RPMI7951 (cell line): ENCODE measurements at places on chromosomes 2 and 18. TPM values are rescaled to one million over a fixed set of nuclear protein-coding genes. Genes with fewer than 3 reads are reported as not detected.

GRCh38 chr18:34702814-34703213 lies 7.3 kb upstream of the DTNA start:
- no peak for DNase-seq

DNA sequence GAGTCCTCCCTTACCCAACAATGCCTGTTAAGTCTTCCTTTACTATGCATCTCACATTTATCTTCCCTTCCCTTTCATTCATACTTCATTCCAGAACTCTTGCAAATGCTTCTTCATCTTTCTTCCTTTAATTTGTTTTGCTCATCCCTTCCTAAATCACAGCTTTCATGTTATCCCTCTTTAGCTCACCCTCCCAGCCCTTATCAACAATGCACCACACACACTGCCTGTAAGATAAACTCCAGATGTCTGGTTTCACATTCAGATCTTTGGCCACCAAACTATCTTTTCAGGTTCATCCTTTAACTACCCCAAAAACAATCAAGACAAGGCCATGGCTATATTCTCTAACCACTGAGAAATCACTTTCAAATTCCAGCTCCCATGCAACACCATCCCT lies 3.4 kb downstream of the CCDC93 start:
- no peak for DNase-seq

GRCh38 chr2:239892441-239893235 lies 132.5 kb downstream of the NDUFA10 start:
- no peak for DNase-seq

PIEZO2 gene
- 10.7 and 10.8 TPM in 2 replicates for total RNA-seq

DNA sequence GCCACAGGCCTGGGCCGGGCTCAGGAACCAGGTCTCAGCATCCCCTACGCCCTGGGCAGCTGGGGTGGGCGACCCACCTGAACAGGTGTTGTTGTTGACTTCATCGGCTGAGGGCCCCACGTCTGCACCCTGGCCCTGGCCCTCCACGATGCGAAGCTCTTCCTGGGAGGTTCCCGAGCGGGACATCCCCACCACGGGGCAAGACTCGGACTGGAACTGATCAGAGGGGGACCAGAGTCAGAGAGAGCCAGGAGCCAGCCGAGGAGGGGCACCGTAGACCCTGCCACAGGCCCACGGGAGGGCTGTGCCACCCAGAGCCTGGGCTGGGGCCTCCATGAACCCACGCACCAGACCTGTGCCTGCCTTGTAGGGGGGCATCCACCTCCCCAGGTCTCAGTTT lies 54.3 kb downstream of the AQP12A start:
- no peak for DNase-seq

INPP4A gene
- total RNA-seq: 9.9 and 12.5 TPM in 2 replicates

LDAH gene
- total RNA-seq: 23.2 and 24.3 TPM in 2 replicates

DNA sequence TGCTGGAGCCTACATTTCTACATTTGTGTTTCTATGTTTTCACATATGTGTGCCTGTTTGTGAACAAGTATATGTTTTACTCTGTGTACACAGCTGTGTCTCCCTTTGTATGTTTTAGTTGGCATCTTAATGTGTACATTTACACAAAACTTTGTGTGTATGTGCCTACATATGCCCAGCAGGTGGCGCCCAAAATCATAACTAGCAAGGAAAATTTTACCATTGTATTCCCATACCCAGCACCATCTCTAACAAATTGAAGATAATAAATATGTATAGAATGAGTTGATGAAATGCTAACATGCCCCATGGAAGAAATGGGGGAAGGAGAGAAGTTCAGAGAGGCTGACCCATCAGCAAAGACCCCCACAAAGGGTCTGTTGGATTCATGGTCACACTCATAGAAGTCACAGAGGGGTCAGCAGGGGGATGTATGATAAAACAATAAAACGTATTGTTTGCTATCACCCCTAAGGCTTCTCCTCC lies 48.1 kb downstream of the PKDCC start:
- peak; percentile 66 for DNase-seq

REG3A gene
- not detected in 2 replicates for total RNA-seq

DNA sequence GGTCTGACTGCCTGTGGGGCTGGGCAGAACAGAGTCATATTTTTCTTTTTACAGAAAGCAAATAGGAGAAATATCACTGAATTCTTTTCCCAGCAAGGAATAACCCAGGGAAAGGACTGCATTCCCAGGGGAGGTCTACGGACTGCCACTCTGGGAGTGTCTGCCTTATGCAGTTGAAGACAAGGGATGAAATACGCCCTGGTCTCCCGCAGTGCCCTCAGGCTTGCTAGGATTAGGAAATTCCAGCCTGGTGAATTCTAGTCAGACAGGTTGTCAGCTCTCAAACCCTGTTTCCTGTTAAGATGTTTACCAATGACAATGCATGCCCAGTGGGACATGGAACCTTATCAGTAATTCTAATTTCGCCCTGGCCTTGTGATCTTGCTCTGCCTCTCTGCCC lies 30.3 kb upstream of the PDK1 start:
- no peak for DNase-seq

SYT4 gene
- total RNA-seq: not detected in 2 replicates

DNA sequence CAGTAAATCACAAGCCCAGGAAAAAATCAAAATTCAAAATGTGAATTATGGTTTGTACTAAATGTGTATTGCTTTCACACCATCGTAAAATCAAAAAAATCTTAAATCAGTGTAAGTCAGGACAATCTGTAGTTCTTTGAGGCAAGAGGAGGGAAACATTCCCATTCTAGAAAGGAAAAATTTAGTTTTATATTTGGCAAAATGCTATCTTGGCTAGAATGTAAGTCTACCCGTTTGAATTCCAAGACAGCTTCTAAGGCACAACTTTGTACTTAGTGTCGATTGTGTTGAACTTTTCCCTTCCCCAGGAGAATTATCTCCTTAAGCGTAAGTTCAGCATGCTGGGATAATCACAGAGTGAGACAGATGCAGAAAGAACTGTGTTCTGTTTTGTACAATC lies 638.2 kb upstream of the LRRTM1 start:
- DNase-seq: no peak

IMPA2 gene
- total RNA-seq: 10.0 and 10.2 TPM in 2 replicates

DNA sequence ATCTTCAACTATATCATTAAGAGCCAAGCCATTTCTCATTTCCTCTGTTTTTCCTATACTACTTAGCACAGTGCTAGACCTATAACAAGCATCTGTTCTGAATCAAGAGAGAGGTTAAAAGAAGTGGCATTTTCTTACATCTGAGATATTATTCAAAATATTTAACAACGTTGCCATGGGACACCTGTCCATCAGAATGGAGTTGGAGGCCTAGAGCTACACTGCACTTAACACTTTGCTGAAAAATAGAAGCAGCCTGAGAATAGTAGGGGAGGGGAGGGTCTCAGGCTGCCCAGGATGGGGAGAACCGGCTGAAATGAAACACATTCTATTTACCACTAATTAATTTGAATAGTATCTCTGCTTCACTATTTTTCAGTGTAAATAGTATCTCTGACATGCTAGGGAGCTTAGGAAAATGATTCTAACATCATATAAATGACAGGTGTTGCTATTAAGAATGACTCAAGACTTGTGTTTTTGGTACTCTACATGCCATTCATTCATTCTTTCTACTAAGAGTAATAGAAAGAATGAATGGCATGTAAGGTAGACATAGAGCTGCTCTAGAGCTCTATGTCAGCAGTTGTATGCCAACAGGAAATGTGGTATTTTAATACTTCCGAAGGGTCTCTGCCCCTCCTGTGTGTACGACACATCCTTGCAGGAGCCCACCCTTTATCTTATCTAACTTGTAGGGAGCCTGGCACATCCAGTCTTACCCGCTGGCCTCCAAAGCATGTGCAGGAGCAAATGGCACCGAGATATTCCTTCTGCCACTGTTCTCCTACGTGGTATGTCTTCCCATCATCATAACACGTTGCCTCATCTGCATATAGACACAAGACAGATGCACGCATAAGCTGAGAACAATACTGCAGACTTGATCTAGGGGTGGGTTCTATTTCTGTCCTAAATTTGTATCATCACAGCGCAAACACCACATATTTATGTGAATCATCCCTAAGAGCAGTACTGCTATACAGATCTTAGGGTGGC lies 52.6 kb downstream of the ATIC start:
- DNase-seq: no peak

GRCh38 chr2:119517433-119517832 lies 6.8 kb downstream of the SCTR start:
- DNase-seq: peak; percentile 39

LDLRAD4 gene
- total RNA-seq: 0.10 and 0.24 TPM in 2 replicates

TUBA3E gene
- total RNA-seq: not detected in 2 replicates

GRCh38 chr2:95382686-95383634 lies 19.5 kb upstream of the FAHD2A start:
- no peak for DNase-seq

TDRD15 gene
- total RNA-seq: not detected in 2 replicates

DNA sequence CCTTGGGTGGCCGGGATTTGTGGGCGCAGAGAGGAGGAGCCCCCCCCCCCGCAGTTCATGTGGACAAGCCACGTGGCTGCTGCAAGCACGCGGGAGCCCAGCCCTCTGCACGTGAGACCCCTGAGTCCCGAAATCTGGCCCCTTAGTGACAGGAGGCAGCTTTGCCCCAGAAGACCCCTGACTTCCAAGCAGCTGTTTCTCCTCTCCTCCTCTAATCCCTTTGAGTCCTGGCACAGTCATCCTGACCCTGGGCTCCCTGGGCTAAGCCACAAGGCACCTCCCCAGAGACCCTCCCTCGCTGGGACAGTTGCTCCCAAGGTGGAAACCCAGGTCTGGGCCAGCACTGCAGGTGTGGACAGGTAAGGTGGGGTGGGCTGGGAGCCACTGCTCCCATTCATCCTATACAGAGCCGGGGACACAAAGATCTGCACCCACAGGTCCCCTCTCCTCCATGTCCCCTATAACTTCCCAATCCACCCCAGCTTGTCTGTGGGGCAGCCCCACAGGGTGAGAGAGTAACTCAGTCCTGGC lies 923 bp downstream of the TEKT4 start:
- no peak for DNase-seq

MGAT4A gene
- 0.20 TPM in 1 of 2 replicates, not detected in the other for total RNA-seq

DNA sequence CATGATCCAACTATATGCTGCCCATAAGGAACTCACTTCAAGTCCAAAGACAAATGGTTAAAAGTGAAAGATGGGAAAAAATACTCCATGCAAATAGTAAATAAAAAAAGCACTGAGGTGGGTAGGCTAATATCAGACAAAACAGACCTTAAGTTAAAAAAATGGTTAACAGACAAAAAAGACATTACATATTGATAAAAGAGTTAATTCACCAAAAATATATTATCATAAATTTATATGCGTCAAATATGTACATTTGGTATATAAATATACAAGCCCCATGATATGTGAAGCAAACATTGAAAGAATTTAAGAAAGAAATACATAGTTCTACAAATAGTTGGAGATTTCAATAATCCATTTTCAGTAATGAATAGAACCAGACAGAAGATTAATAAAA lies 31.0 kb downstream of the ROCK1 start:
- no peak for DNase-seq

MARCHF4 gene
- 0.29 and 0.48 TPM in 2 replicates for total RNA-seq

DNA sequence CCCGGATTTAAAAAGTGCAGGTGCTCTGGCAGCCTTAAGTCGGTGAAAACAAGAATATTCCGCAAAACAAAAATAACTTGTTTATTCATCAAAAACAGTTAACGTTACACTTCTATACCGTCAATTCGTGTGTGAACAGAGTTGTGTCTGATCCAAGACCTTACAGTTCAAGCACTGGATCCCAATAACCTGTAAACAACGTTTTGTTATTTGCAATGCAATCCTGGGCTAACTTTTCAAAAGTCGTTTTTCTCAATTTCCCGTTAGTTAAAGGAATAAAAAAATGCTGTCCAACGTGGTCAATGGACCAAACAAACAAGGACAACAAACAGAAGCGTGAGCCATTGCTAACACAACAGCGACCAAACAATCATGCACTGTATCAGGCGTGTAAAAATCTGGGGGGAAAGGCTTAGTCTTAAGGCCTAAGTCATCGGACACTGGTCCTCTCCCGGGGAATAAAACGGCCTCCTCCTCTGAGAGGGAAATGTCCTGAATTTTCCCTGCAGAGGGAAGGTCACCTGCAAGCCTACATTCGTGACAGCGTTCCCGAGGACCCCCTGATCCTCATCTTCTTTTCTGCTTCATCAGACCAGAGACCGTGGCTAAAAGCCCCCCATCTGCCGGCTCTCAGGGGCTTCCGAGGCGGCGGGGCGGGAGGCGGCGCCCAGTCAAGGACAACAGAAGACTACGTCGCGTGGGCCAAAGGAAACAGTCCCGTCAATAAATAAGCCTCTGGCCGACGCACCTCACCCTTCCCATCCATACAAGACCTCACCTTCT lies 490 bp downstream of the NDUFS1 start:
- DNase-seq: peak; percentile 28

FAM161A gene
- total RNA-seq: 1.8 and 2.2 TPM in 2 replicates

FBXO15 gene
- 0.96 and 2.3 TPM in 2 replicates for total RNA-seq

GYPC gene
- 185 and 192 TPM in 2 replicates for total RNA-seq

- peak; percentile 40 for DNase-seq
Observed at GRCh38 chr2:54657664-54658083, 65.8 kb upstream of the EML6 start.

SGO2 gene
- 47.7 and 54.7 TPM in 2 replicates for total RNA-seq

DNA sequence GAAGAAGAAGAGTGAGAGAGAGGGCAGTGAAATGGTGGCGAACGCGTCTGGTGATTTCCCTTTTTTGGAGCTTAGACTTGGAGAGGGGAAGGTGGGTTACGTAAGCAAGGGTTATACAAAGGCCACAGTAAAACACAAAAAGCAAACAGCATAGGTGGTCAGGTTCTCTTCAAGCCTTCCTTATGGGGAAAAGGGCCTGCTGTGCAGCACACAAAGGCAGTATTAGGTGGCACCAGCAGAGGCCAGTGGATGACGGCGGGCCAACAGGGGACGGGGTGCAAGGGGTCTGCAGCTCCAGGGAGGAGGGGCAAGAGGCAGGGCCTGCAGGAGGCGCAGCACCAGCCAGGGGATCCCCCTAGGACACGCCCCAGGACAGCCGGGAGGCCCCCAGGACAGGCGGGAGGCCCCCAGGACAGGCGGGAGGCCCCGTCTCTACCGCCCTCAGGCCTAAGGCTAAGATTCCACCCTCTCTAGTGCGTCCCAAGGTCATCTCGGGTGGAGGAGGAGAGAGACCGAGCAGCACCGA lies 32.6 kb upstream of the NPC1 start:
- no peak for DNase-seq

DNA sequence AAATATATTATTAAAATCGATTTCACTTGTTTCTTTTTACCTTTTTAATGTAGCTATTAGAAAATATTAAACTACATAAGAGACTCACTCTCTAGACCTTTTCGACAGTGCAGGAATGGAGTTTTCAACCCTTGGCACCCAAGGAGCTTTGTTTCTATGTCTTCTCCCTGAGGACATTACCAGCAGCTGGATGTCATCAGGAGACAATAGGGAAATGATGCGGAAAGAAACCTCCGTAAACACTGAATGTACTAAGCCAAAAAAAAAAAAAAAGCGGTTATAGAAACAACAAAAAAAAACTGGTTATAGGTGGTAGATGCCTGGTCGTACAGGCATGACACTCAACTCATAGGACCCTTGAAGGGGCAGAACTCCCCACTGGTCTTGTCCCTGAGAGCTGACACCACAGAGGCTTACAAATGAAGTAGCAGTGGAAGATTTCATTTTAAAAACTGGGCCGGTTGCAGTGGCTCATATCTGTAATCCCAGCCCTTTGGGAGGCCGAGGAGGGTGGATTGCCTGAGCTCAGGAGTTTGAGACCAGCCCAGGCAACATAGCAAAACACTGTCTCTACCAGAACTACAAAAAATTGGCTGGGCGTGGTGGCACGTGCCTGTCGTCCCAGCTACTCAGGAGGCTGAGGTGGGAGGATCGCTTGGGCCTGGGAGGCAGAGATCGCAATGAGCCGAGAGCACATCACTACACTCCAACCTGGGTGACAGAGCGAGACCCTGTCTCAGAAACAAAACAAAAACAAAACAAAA lies 23.8 kb downstream of the THAP4 start:
- peak; percentile 41 for DNase-seq
